ENCODE measurements at places on chromosomes 5 and 9. TPM values are rescaled to one million over a fixed set of nuclear protein-coding genes. Genes with fewer than 3 reads are reported as not detected.

ADGRD2 gene
- total RNA-seq, result not detected

C7 gene
- not detected for total RNA-seq

KCTD16 gene
- 0.24 TPM for total RNA-seq

FAM169A gene
- 10.4 TPM for total RNA-seq

CDH10 gene
- not detected for total RNA-seq

MYMK gene
- total RNA-seq, result not detected

DMRTA1 gene
- not detected for total RNA-seq

CENPP gene
- total RNA-seq, result 23.5 TPM

SKIC3 gene
- 78.1 TPM for total RNA-seq

CA9 gene
- total RNA-seq, result 1.6 TPM

PTGR1 gene
- total RNA-seq, result 4.7 TPM

NUTM2F gene
- total RNA-seq, result not detected

TRPM6 gene
- 0.10 TPM for total RNA-seq

RABL6 gene
- total RNA-seq, result 85.3 TPM

FOXD4L5 gene
- total RNA-seq, result not detected

MEIKIN gene
- total RNA-seq, result 2.1 TPM

SPATA31D1 gene
- not detected for total RNA-seq

AK8 gene
- 0.10 TPM for total RNA-seq

OMD gene
- total RNA-seq, result not detected

TYRP1 gene
- not detected for total RNA-seq

SLC45A2 gene
- total RNA-seq, result not detected

FOXD4L6 gene
- not detected for total RNA-seq

APBA1 gene
- 0.51 TPM for total RNA-seq

MAMDC4 gene
- 14.3 TPM for total RNA-seq

SH3PXD2B gene
- 1.1 TPM for total RNA-seq

PCDHGA7 gene
- total RNA-seq, result not detected

ASPN gene
- not detected for total RNA-seq

DOCK2 gene
- total RNA-seq, result 205 TPM

DDX4 gene
- not detected for total RNA-seq

SERF1A gene
- total RNA-seq, result 11.1 TPM

LMX1B gene
- total RNA-seq, result not detected

SPINK13 gene
- not detected for total RNA-seq

ZNF883 gene
- 0.29 TPM for total RNA-seq

EQTN gene
- total RNA-seq, result not detected

FBP2 gene
- total RNA-seq, result not detected

RFX3 gene
- total RNA-seq, result 13.4 TPM

ORM1 gene
- total RNA-seq, result not detected

GFI1B gene
- not detected for total RNA-seq

TGFBI gene
- total RNA-seq, result 0.58 TPM

LEAP2 gene
- total RNA-seq, result 1.7 TPM

VCAN gene
- not detected for total RNA-seq

HSPB3 gene
- not detected for total RNA-seq

PAX5 gene
- total RNA-seq, result 0.12 TPM

EPB41L4B gene
- total RNA-seq, result 0.21 TPM

TNC gene
- 0.52 TPM for total RNA-seq

NEURL1B gene
- total RNA-seq, result 0.38 TPM

PAIP1 gene
- total RNA-seq, result 50.5 TPM

FCN1 gene
- total RNA-seq, result not detected

TTLL11 gene
- 0.97 TPM for total RNA-seq

TMEM174 gene
- total RNA-seq, result not detected

PCDHGA6 gene
- 0.10 TPM for total RNA-seq

SSNA1 gene
- total RNA-seq, result 58.9 TPM

LRRC19 gene
- total RNA-seq, result not detected

ST8SIA4 gene
- total RNA-seq, result 35.1 TPM

IFNE gene
- total RNA-seq, result not detected

ANKRD20A1 gene
- 1.2 TPM for total RNA-seq

GNAQ gene
- 26.1 TPM for total RNA-seq

PLPP7 gene
- total RNA-seq, result not detected

EMB gene
- total RNA-seq, result 90.2 TPM
